ENCODE measurements at places on chromosomes 3 and 15.

DNA sequence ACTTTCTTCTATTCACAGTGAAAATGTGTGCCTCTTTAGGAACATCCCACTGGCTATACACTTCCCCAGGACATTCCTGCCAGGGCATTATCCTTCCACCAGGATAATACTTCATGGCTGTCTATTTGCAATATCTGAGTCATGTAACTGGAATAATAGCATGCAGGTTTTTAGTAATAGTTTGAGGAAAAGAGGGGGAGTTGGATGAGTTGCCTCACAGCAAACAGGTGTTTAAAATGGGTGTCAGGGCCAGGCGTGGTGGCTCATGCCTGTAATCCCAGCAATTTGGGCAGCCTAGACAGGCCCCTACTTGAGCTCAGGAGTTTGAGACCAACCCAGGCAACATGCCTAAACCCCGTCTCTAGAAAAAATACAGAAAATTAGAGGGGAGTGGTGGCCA is 585.9 kb downstream of the DIPK2A start:
- DNase-seq: no peak

DNA sequence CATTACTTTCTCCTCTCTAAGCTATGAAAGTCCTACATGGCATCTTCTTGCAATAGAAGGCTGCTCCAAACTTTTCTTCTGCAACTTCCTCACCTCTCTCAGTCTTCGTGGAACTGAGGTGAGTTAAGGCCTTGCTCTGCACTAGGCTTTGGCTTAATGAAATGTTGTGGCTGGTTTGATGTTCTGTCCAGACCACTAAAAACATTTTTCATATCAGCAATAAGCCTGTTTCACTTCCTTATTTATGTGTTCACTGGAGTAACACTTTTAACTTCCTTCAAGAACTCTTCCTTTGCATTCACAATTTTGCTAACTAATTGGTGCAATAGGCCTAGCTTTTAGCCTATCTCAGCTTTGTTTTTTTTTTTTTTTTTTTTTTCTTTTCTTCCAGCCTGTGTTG is 335.3 kb upstream of the NECTIN3 start:
- DNase-seq: no peak

GRCh38 chr15:40843885-40844695 is at the start of gene SPINT1:
TSS of gene SPINT1 (plus strand) at chr15:40844048. CDS start at chr15:40844555, 507 bp downstream.
- DNase-seq: peak; percentile 65

GRCh38 chr3:16407366-16407765 is 106.1 kb downstream of the RFTN1 start:
- no peak for DNase-seq

GRCh38 chr3:159029306-159030026 is 227.6 kb downstream of the MFSD1 start:
- DNase-seq: no peak

GRCh38 chr3:36362973-36363372 is 17.3 kb upstream of the STAC start:
- DNase-seq: no peak

GRCh38 chr3:94524102-94524919 is 461.4 kb downstream of the NSUN3 start:
- DNase-seq: no peak

DNA sequence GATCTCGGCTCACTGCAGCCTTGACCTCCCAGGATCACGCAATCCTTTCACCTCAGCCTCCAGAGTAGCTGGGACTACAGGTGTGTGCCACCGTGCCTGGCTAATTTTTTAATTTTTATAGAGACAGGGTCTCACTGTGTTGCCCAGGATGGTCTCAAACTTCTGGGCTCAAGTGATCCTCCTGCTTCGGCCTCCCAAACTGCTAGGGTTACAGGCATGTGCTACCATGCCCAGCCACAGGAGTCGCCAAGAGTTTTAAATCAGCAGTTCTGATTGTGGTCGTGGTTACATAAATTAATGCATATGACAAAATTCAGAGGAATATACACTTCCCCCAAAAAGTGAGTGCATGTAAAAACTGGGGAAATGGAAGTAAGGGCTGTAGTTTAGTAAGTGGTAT is 32.9 kb downstream of the MEGF11 start:
- no peak for DNase-seq
